Aorta (tissue), 5 donors: ENCODE measurements at places on chromosomes 6 and 20. TPM values are rescaled to one million over a fixed set of nuclear protein-coding genes. Genes with fewer than 3 reads are reported as not detected.
A peak's percentile ranks its signal among the peaks of the same experiment; 100 is the strongest.

GRCh38 chr6:154960854-154961530, 34.1 kb upstream of the TIAM2 start:
- DNase-seq = no peak

- DNase-seq = no peak
Observed at GRCh38 chr6:162343198-162343935, 384.2 kb downstream of the PRKN start.

DNA sequence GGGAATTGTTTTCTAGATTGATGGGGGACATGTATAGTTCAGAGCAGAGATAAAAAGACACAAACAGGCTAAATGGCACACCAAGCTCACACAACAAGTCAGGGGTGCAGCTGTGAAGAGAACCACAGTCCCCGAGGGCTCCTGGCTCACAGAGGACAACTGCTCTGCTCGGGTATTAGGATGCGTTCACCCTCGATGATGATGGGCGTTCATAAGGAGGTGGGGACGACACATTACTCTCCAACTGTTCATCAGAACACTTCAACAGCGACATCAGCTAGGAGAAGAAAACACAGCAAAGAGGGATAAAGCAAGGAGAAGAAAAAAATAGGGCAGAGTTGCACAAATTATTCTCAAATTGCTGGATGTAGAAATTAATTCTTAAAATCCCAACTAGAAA, 174.8 kb upstream of the RREB1 start:
- no peak for DNase-seq

DNA sequence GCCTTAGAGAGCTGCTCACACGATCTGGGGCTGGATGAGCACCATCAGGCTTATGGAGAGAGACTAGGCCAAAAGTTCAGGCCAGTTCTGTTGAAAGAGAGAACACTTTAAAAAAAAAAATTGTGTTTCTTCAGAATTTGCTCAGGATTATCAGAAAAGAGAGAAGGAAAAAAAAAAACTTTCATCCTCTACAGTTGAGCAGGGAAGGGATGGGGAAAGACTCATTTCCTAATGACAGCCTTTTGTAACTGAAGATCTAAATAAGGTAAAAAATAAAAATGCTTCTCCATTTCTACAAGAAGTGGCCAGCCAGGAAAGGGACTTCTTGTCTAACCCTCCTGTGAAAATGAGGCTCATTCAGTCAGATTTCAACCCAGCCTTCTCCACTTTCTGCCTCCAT, 134.8 kb downstream of the LY86 start:
- no peak for DNase-seq

DNA sequence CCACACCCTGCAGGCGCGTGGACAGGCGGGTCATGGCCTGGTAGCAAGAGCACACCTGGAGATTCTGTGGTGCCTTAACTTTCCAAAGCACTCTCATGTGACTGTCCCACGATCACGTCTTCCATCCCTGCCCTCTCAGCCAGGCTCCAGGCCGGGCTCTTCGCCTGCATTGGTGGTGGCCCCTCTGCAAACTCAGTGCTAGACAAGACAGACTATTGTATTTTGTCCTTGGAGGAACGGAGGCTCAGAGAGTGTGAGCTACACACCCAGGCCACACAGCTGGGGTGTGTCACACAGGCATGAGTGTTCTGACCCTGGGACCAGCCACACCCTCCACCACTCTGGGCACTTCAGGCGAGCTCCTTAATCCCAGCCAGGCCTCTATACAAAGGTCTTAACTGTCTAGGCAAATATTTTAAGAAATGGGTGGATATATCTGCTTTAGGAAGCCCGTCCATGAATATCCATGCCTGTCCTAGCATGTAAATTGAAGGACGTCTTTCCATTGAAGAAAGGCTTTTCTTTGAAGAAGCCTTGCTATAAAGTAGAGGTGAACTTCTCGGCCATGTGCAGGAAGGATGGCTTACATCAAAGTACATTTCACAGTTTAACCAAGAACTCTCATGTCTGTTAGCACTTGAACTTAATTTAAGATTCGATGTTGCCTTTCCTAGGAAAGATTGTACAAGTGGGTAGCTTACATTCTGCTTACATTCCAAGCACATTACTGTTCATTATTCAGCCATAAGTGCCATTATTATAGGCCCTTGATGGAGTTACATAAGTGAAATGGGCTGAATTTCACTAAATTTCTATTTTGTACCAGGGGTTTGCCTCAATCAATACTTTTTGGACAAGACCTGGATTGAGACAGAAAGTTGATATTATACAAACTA, 263.9 kb downstream of the DLL1 start:
- peak; percentile 39 for DNase-seq

GRCh38 chr6:157974967-157975366, 6.7 kb upstream of the SYNJ2 start:
- no peak for DNase-seq

RAMACL gene
- 2.4 TPM for total RNA-seq

MOXD1 gene
- 1.0 TPM for total RNA-seq

KCNB1 gene
- total RNA-seq = 2.0 TPM
